Head of caudate nucleus (tissue), 42 donors: ENCODE measurements at places on chromosomes 11 and 22.

GRCh38 chr22:35313311-35314121 is 13.8 kb downstream of the TOM1 start:
- DNase-seq: no peak

DNA sequence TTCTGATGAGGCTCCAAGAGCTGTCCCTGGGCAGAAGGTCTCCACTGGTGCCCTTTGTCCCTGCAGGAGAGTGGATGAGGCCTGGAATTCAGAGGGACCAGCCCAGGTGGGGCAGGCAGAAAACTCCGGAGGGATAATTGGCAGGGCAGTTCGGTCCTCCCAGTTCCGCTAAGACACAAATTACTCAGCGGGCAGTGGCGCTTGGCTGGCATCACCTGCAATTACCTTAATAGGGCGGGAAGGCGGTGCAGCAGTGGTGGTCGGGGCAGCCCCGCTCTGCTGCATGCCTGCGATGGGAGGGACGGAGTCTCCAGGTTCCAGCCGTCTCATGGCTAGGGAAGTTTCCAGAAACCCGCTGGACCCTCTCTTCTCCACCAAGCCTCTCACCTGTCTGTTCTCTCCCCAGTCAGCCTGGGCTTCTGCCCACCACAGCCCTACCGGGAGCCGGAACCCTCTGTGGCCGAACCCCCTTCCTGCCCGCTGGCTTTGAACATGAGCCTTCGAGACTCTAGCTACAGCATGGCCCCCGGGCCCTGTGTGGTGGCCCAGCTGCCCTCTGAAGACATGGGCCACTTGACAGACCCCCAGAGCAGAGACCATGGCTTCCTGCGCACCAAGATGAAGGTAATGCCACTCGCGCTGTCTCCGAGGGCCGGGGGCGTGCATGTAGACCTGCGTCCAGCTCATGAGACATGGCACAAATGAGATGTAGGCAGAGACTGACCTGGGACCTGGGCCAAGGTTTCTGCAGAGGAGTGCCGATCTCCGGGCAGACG is 7.0 kb downstream of the OVOL1 start:
- DNase-seq: no peak

GRCh38 chr11:129412494-129412893 is 36.8 kb downstream of the BARX2 start:
- DNase-seq: no peak

GRCh38 chr22:21998595-21999247 is 16.1 kb upstream of the TOP3B start:
- no peak for DNase-seq

DNA sequence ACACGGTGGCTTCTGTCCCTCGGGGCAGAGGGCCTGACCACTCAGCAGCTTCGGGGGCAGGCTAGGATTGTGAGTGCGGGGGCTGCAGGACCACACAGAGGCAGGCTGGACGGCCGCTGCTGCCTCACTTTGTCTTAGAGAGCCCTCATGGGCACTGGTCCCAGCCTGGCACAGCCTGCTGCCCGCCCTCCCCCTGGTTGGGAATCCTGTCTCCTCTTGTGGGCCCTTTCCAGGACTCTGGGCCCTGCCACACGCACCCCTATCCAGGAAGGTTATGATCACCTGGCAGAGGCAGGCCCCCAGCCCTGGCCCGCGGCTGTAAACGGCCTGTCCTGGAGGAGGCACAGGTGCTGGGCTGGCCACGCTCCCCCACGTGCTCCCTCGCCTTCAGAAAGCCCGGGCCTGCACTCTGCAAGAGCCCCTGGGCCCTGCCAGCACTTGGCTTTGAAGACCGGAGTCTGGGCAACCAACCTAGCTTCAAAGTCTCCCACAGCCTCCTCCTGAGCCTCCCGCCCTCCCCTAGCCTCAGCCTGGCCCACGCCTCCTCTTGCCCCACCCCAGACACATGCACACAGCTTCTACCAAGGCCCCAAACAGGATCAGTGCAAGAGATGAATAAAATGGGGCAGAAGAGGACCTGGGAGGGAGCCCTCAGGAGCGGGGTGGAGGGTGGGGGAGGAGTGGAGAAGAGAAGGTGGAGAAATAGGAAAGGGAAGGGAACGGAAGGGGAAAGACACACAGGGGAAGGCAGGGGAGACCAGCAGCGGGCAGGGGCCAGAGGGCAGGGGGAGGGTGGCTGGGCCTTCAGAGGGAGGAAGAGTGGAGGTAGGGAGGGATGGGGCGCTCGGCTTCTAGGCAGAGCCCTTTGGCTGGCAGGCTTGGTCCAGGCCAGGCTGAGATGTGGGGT is 31.0 kb downstream of the SYT7 start:
- DNase-seq: peak; percentile 69

DNA sequence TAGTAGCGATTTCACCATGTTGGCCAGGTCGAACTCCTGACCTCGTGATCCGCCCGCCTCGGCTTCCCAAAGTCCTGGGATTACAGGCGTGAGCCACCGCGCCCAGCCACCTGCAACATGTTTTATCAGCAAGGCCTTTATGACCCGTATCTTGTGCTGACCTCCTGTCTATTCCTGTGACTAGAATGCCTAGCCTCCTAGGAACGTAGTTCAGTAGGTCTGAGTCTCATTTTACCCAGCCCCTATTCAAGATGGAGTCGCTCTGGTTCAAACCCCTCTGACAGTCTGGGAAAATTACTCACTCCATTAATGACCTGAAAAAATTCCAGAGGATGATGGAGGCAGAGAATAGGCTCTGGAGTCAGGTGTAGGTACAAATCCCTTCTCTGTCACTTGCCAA is 30.0 kb upstream of the CXCR5 start:
- DNase-seq: no peak

GRCh38 chr11:12797996-12798395 is 123.8 kb downstream of the TEAD1 start:
- no peak for DNase-seq

DNA sequence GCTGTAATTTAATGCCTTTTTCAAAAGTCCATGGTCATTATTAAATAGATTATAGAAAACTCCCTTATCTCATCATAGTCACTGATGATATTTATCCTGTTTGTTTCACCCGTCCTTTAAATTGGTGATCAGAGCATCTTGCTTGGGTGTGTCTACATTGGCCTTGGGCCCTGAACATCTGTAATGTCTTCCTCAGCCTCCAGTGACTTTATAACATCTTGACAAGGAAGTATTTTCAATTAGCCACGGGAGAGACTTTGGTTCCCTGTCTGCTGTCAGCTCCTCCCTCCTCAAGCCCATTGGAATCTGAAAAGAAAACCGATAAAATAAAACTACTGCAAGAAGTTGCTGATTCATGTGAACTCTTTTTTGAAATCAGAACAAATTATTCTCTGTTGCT is 116.9 kb upstream of the TTC12 start:
- no peak for DNase-seq

DNA sequence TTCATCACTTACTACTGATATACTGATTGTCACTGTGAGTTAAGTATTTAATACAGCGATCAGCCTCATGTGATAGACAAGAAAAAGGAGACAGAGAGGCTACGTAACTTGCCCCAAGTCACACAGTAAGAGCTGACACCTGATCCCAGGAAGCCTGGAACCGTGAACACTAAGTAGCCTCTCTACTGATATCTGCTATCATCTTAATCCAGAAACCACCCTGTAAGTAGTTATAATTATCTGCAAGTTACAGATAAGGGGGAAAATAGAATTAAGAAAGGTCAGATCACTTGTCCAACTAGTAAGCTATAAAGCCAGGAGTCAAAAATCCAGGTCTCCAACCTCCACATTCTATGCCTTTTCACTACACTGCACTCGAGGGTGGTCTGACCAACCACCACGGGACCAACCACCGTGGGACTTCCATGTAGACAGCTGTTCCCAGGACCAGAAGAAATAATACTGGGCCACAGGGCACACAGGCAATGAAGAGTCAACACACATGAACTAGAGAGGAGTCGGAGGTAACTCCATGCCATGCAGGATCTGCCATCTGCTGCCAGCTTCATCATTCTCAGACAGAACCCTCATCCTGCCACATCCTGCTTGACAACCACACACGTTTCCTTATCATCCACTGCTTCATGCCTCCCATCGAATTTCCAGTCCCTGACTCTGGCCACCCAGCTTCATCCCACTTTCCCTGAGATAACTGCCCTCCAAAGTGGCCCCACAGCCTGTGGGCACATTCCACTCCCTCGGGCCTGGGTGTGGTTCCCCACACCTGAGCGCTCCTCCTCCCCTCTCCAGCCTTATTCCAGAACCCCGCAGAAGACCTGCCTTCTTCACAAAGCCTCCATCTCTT is 58.6 kb downstream of the MICAL3 start:
- no peak for DNase-seq

GRCh38 chr11:77558380-77558779 is 31.4 kb upstream of the AQP11 start:
- DNase-seq: no peak

DNA sequence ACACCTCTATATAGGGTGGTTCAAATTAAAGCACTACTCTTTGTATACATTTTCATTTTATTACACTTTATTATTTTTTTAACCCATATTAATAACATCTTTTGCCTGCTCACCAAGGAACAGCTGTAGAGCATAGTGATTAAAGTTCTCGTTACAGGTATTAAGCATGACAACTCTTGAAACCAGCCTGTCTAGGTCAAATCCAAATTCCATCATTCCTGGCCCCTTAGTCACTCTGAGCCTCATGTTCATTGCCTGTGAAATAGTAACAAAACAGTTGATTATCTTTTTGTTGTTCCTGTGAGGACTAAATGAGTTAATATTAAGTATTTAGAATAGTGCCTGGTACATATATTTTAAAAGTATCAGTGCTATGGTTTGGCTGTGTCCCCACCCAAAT is 334.5 kb downstream of the RAB38 start:
- DNase-seq: no peak

GRCh38 chr11:111119751-111120150 is 125.8 kb upstream of the POU2AF2 start:
- no peak for DNase-seq

GRCh38 chr11:23859087-23859486 is 637.8 kb upstream of the LUZP2 start:
- DNase-seq: no peak

DNA sequence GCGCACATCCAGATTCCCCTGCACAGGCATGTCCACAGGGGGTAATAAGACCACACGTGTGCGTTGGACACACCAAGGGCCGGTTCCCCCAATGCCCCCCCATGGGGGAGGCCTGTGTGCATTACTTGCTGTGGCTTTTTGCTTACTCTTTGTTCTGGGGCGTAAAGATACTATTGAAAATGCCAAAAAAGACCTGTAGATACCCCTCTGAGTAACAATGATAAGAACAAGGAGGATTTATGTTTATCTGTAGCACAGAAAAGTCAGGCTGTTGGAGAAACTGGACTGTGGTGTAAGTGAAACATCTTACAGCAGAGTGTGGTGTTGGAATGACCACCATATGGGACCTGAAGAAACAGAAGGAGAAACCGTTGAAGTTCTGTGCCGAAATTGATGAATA is 103.2 kb downstream of the TBC1D22A start:
- DNase-seq: no peak

GRCh38 chr11:93972790-93973189 is 48.4 kb upstream of the HEPHL1 start:
- no peak for DNase-seq

- DNase-seq: no peak
Measured at GRCh38 chr11:113840932-113841664, 34.3 kb downstream of the USP28 start.

- DNase-seq: no peak
Measured at GRCh38 chr22:48717883-48718817, 1109.5 kb downstream of the BRD1 start.

DNA sequence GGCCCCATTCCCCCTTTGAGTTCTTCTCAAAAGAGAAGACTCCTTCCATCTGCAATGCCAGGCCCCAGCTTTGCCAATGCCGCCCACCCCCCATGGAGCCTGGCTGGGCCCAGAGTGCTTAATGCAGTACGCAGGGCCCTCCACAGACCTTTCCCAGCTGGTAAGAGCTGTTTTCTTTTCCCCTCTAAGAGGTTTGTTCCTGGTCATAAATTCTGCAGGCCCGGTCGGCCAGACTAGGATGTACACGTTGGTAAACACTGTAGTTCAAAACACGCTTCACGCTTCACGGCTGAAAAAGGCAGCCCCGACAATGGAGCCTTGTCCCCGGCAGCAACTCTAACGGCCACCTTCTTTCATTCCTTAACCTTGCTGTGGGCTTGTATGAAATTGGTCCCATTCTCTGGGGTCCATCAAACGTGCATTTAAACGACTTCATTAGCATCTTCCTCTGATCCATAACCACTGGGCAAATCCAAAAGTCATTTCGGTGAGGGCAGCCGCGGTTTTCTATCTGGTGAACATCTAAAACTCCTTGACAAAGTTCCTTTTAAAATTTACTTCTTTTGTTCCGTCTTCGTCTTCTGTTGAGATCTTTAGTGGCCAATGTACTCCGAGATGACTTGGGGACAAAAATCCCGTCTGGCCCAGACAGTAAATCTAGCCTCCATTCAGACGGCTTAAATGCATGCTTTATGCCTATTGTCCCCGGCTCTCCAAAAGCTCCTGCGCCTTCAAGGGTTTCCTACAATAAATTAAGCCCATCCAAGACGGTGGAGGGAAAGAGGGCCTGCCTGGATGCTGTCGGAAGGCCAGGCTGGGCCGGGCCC is 60.0 kb upstream of the MYEOV start:
- no peak for DNase-seq

DNA sequence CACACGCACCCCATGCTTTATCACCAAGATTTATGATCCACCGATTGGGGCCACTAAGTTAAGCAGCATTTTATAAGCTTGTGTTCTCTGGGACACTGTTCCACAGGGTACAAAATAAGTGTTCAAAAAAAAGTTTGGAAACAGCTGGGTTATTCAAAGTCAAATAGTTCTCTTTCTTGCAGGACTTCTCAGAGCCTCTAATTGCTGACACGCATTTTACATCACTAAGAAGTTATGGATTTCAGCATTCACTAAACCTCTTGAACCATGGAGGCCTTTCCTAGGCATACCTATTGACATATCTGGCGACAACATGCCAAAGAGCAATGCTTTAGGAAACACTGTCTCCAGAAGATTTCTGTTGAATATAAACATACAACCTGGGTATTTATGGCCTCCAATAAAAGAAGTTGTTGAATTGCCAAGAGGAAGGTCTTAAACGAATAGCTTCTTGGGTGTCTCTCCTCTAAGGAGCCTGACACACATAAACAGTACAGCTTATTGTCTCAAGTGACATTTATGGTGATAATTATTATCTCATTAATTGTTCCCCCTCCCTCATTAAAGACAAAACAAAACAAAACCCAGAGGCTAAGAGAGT is 147.1 kb upstream of the ARHGAP20 start:
- DNase-seq: no peak

DNA sequence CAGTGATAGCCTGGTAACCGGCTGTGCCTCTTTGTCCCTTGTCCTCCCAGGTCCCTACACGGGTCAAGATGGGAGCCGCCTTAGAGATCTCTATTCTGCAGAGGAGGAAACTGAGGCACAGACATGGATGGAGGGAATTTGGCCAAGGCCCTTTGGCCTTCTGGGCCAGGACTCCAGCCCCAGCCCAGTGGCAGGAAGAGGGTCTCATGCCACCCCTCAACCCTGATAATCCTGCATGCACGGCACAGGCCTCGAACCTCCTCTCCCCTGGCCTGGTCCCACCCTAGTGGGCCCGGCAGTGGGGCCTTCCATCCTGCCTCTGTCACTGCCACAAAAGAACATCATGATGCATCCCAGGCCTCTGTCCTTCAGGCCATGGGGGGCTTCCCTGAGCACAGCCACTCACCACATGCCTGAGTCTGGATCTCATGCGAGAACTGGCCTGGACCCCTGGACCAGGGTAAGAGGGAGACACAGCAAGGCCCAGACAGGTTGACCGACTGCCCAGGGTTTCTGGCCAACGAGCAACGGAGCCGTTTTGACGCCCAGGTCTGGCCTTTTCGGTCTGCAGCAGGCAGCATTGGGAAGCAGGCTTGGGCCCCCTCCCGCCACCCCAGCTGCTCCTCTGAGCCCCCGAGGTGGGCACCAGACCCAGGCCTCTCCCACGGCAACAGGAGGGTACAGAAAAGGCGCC is 6.5 kb downstream of the LINC01488 start:
- DNase-seq: no peak

GRCh38 chr11:66068923-66069714 is 953 bp upstream of the PACS1 start:
- peak; percentile 53 for DNase-seq
